ENCODE measurements at places on chromosomes 3 and 15.

DNA sequence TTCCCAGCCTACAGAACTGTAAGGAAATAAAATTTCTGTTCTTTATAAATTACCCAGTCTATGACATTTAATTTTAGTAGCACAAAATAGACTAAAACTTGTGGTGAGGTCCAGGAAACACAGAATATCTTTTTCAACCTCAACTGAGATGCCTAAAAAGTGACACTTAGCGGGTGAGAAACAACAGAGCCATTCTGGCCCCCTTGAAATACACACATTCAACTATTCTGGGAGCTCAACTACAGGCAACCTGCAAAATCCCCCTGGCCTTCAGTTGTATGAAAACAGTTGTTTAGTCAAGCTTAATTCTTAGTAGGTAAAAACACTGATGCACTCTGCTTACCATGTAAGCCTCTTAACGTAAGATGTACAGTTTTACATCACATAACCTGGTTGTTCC is 66.8 kb downstream of the ANKRD28 start:
- DNase-seq = no peak

DNA sequence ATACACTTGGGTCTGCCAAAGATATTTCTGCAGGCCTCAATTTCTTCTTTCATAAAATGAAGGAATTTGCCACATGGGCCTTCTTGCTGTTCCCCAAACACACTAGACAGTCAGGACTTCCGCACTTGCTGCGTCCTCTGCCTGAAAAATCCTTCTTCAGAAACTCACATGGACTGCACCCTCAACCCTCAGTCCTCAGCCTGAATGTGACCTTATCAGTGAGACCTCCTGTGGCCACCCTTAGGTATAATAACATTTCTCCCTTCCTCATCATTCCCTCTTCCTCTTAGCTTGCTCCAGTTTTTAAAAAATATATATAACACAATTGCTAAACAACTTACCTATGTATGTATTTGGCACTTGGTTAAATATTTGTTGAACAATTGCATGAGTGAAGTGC is 257.5 kb downstream of the MFSD1 start:
- DNase-seq = no peak

DNA sequence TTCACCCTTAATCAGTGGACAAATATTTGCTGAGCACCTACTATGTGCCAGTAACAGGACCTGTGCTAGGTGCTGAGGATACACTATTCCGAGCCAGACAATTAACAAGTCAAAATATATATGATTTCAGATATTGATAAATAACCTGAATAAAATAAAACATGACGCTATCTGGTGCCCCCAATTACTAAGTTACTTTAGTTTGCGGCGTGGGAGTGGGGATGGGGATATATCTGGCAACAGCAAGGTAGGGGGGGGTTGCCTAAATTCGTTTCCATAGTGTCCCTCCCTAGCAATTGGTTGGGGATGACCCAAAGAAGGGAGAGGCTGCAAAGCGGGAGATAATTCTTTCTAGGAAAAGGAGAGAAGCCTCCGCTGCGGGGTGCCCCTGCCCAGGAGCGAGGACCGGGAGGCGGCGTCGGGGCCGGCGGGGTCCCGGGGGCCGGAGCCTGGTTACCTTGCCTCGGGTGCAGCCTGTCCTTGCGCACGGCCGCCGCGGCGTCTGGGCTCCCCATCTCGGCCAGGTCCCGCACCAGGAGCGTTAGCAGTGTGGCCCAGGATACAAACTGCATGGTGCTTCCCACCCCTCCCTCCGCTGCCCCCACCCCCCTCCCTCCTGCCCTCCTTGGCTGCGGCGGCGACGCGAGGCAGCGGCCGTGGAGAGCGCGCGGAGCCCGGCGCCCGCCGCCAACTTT is 567 bp downstream of the ADAMTS9 start:
- DNase-seq = no peak

DNA sequence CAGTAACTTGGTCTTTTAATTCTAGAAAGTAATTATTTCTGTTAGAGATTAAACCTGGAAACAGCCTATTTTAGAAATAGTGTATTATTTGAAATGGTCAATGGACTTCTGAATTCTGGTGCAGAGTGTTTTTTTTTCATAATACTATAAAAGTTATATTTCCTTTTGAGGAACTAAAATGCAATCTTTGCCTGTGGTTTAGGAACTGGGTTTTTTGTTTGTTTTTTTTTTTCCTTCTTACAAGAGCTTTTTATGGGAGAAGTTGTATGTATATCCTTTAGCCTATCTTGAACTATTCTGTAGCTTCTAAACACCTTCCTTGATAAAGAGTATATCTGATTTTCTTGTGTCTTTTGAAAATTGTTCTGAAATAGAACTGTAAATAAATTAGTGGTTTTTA is 88.3 kb downstream of the ARIH1 start:
- DNase-seq = no peak

DNA sequence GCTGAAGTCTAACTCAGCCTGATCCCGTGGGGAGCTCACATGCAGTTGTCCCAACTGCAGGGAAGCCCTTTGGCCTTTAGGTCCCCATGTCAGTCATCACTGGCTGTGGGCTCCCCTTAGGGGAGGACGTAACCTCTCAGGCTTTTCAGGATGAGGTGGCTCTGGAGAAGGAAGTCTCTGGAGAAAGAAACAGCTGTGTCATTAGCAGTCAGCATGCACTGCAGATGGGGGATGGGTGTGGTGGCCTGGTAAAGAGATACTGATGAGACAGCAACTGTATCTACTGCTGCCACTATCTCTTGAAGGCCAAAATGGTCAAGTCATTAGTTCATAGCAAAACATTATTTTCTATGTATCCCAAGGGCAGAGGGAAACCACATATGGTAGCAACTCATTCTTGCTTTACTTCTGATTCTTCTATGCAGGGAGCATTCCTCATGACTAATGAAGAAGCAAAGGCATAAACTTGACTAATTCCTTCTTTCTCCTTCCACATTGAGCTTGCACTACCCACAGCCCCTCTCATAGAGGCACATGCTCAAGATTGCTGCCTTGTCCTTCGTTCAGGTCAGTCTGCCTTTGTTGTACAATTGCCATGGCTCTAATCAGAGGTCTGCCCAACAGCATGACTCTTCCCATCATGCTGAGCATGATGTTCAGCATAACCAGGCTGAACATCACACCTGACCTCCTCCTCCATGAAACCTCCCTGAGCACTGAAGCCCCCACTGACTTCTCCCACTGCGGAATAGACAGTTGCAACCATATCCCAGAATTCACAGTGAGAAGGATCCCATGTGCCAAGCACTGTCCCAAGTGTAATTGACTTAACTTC is 47.8 kb upstream of the TMEM158 start:
- DNase-seq = no peak
